Psoas muscle (tissue), 8 donors: ENCODE measurements at places on chromosomes 7 and 10. TPM values are rescaled to one million over a fixed set of nuclear protein-coding genes. Genes with fewer than 3 reads are reported as not detected.

The COL26A1 gene
- not detected for polyA plus RNA-seq

- DNase-seq = no peak
Measured at GRCh38 chr10:3485057-3485686, 299.8 kb downstream of the KLF6 start.

DNA sequence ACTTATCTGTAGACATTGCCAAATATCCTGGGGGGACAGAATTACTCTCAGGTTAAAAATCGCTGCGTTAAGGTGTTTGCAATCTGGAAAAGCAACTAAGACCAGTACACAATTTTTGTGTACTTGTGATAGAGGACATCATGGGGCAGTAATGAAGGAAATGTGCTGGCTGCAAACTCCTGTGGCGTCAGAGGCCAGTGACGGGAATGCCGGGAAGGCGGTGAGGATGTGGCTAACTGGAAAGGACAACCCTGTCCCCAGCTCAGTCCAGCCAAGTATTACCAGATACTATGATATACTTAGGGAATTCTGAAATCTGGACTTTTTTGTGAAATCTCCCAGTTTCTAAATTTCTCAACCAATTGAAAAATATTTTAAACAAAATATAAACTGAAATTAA, 103.1 kb upstream of the NANOS1 start:
- no peak for DNase-seq

The AGAP9 gene
- 0.82 TPM for polyA plus RNA-seq

- DNase-seq = no peak
Measured at GRCh38 chr10:54958844-54959243, 157.8 kb upstream of the PCDH15 start.

The FRG2B gene
- polyA plus RNA-seq = not detected

DNA sequence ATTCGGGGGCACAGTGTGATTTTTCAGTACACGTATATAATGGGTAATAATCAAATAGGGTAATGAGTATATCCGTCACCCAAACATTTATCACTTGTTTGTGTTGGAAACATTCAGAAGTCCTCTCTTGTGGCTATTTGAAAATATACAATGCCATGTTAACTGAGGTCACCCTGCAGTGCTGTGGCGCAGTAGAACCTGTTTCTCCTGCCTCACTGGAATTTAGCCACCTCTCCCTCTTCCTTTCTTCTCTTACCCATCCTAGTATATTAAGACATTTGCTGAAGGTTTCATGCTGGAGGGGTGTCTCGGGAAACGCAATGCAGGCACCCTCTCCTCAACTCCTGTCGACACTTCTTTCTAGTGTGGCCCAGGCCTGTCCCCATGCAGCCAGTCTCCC, 425.3 kb upstream of the MKI67 start:
- DNase-seq = no peak

The MOGAT3 gene
- polyA plus RNA-seq = not detected

- no peak for DNase-seq
Measured at GRCh38 chr7:346116-346898, 56.3 kb downstream of the FOXL3 start.

DNA sequence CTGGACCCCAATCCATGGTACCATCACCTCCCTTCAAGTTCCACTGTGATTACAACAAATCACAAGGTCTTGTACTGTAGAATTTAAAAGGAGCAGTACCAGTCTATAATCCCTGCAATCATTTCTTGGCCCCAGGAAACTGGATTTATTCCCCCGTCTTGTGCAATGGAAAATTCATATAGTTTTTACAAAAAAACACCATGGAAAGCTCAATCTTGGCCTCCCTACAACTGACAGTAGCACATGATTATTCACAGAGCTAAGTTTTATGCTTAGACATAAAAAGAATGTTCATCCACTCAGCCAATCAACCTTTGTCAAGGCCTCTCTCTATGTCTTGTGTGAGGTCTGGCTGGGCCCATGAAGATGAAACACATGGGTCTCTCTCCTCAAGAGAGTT, 10.2 kb downstream of the DGKI start:
- no peak for DNase-seq

DNA sequence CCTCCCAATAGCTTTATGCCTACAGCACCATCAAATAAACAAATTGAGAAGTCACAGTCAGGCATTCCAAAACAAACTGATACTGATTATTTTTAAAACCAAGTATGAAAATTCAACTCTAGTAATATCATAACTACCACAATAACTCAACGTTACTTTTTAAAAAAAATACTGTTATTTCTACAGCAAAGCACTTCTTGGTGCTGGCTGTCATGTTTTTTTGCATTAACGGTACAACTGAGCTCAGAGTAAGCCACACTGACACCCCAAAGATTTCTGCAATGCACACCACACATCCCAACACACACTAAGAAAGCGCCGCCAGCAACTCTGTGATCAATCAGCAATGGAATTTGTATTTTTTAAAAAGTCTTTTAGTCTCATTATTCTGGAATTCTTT, 113.6 kb downstream of the RNF32 start:
- no peak for DNase-seq

DNA sequence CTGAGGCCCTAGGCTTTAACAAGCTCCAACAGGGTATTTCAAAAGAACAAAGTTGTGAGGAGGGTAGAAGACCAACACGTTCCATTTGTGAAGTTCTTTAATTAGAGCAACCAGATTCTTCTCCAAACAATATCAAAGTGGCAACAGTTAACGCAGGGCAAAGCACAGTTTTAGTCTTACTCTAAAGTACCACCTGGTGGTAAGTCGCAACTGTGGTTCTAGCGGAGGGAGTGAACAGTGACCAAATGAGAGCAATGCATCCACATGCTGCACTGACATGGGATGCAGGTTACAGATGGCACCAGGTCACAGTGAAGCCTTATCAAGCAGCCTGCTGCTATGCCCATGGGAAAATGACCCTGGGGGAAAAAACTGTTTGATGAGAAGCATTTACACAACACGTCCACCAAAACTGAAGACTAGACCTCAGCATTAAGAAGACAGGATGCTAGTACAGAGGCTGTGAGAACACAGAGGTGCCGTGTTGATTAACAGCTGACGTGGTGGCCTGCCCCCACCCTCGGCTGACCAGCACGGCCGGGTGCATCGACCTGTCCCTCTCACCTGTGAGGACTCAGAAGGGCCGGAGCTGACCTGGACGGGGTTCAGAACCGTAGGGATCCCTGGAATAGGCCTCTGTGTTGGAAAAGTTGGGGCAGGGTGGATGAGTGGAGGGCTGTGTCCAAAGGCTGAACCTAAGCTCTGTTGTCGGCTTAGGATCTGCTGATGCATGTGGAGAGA, 211.2 kb downstream of the GLI3 start:
- DNase-seq = no peak

DNA sequence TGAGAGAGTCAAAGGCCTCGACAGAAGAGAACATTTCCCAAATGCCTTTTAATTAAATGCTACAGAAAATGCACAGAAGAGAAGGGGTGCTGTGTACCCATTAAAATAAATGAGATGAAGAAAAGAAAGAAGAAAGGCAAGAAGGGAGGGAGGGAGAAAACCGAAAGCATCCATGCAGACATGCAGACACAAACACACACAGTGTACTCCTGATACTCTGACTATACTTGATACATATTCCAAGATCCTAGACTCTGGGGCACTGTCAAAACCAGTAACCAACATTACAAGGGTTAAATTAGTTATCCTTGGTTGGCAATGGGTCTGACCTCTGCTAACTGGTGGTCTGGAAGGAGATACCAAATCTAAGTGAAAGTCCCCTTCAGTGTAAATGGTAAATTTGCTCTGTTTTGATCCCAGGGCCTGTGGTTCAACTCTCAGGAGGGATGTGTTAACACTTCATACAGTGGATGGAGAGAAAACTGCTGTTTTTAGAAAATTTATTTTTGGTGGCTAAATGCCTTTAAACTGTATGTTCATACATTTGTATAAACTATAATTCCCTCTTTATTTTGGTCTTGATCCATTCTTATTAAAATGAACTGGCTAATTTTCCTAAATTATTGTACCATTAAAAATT, 241.3 kb downstream of the GLI3 start:
- no peak for DNase-seq

The RSBN1L gene
- polyA plus RNA-seq = 4.6 TPM

DNA sequence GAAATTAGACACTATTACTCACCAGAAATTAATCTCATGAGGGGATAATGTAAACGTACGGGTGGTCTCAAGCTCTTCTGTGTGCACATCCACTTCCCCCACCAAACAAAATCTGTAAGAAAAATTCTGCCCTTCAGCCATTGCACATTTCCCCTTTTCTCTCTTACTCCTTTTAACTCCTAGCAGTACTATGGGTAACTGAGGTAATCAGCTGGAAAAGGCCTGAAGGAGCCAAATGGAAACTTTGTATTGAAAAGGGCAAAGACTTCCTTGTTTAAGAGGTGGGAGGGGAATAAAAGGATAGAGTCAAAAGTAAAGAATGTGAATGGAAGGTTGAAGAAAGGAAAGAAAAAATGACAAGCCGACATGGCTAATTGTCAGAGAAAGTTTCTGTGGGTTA, 273.8 kb downstream of the RNLS start:
- no peak for DNase-seq

DNA sequence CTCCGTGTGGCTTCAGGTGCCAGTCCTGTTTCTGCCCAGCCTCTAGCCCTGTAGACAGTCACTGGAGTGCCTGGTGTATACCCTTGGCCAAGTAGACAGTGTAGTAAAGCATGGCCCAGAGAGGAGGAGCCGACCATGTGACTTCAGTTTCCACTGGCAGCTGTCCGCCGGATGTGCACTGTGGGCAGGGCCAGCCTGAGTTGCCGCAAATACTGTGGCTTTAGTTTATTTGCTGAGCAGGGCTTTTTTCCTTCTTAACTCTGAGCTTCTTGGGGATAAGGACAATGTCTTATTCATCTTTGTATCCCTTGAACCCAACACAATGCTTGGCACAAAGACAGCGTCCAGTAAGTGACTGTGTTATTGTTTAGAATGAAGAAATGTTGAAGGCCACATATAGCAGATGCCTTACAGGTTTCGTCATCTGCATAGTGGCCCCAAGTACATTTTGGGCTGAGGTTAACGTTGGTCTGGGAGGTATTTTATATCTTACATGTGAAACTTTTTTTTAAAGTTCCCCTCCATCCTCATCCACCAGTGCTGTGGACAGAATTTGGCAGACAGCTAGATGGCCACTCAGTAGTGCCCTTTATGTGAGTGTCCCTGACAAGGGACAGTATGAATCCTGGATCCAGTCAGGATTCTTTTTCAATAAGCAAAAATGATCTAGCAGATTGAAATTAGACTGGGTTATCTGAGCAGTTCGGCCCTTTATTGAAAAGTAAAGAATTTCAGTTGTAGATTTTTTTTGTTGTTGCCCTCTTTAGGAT, 40.6 kb downstream of the CYP17A1 start:
- peak; percentile 94 for DNase-seq

GRCh38 chr10:24254180-24254579, 45.2 kb downstream of the KIAA1217 start:
- peak; percentile 72 for DNase-seq

- no peak for DNase-seq
Measured at GRCh38 chr10:118394301-118395200, 52.4 kb upstream of the FAM204A start.

DNA sequence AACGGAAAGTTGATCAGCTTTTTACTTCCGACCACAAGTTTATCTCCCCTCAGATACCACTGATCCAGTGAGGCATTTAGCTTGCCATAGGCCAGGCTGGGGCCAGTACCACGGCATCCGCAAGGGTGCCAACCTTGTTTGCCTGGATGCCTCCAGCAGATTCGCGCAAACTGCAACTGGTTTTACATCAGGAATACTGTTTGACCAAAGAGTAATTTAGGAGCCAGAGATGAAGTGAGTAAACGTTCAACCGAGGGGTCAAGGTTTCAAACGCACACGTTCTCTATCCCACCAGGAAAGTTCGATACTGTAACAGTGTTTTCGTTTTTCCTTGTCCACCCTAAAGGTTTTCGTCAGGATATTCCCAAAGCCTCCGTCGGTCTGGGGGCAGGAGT, 266 bp upstream of the MDFIC start:
- peak; percentile 65 for DNase-seq
